Activated T-cell treated with anti-CD3 and anti-CD28 coated beads, Interleukin-2, amount 50 U/mL, for 4 hours (primary cell): ENCODE measurements at places on chromosomes 13 and 19.

GRCh38 chr19:40597329-40597838, 3.8 kb upstream of the LTBP4 start:
- no peak for DNase-seq

DNA sequence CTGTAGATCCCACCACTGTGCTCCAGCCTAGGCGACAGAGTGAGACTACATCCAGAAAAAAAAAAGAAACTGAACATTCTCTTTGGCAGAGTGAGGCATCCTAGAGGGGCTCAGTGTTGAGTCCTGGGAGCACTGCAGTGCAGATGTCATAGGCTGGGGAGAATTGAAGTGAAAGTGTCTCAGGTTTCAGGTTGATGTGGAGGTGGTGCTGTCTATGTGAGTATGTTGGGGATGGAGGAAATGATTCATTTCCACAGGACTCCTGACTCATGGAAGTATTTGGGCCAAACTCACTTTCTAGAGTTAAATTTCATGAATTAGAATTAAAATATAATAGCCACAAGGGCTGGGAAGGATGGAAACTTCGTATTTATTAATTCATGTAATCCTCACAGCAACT, 134.4 kb upstream of the TSC22D1 start:
- DNase-seq = no peak

DNA sequence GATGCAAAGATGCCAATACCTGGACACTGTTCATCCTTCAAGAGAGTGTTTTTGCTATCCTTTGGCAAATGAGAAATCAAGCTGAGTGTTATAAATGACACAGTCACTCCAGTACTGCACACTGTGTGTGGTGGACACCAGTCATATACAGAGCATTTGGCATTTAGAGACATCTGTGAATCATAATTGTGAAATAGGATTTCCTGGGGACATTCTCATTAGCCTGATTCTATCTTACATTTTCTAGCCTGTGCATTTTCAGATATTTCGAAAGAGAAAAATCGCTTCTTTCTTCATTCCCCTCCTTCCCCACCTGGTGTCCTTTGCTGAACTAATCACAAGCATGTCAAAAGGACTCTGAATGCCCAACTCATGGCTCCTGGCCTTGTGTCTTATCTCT, 781.0 kb upstream of the ARGLU1 start:
- DNase-seq = no peak

DNA sequence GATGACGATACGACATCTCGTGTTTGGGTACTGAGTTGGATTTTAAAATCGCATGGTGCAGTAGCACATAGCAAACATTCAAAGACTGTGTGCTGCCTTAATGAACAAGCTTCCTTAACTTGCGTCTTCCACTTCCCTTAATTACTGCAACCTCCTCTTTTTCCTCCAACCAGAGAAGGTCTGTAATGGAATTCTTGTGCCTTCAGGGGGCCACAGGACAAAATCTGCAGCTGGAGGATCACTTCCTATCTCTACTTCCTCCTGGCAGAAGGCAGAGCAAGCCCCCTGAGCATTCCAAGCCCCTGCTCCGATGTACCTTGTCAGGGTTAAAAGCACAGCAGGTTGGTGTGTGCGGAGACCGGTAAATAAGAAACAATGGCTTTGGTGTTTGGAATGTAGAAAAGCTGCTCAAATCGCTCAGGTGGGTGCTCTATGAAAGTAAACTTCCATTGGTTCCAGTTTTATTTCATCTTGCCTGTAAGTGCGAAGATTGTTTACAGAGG, 151.3 kb upstream of the UQCRFS1 start:
- DNase-seq = no peak

- no peak for DNase-seq
Measured at GRCh38 chr19:39130337-39131254, 5.0 kb downstream of the PAK4 start.

DNA sequence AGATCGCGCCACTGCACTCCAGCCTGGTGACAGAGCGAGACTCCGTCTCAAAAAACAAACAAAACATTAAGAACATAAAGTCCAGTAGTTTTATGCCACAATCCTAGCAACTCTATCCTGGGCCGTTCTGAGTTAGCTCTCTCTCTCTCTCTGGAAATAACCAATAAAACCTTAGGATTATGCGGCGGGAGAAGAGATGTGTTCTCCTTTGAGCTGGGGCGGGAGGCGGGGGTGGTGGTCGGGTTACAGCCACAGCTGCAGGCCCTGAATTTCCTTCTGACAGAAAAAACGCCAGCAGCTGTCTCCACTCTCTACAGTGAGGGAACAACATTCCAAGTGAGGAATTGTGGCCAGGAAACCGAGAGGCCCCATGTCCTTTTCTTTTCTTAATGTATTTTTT, 9.1 kb upstream of the PNMA8A start:
- no peak for DNase-seq

- no peak for DNase-seq
Measured at GRCh38 chr13:106874323-106874722, 306.4 kb upstream of the ARGLU1 start.

DNA sequence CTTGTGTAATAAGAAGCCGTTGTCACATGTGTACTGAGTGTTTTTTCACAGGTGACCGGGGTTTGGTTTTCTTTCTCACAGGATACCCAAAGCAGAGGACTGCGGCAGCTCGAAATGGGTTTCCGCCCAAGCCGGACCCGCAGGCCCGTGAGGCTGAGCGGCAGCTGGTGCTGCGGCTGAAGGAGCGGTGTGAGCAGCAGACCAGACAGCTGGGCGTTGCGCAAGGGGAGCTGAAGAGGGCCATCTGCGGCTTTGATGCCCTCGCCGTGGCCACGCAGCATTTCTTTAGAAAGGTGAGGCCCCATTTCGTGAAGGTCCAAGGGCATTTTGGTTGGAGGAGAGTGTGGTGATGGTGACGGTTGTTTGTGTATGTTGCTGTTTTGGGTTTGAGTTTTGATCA, 236.3 kb downstream of the SLC7A1 start:
- DNase-seq = no peak

- no peak for DNase-seq
Measured at GRCh38 chr19:38437917-38438316, 4.4 kb downstream of the RYR1 start.

- DNase-seq = no peak
Measured at GRCh38 chr13:75643693-75644092, 7.6 kb downstream of the LMO7 start.

GRCh38 chr19:5212101-5212500, 128.5 kb downstream of the PTPRS start:
- DNase-seq = no peak

GRCh38 chr13:100245104-100245503, 156.2 kb downstream of the PCCA start:
- no peak for DNase-seq

- DNase-seq = no peak
Measured at GRCh38 chr13:26019881-26020870, 31.6 kb downstream of the SHISA2 start.

DNA sequence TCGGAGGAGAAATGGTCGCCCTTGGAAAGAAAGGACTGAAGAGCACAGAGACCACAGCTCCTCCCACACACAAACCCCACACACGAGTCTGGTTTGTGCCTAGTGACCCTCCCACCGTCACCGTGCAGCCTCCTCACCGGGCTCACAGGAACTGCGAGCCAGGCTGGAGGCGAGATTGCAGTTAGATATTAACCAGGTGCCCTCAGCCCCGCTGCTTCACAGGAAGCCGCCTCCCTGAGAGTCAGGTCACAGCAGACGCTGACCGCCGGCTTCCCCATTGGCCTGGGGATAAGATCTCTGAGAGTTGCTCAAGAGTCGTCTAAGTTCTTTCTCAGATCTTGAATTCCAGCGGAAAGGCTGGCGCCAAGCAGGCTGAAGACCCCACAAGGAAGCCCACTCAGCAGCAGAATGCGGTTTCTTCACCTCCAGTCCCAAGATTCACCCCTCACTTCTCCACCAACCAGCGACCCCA, 870 bp downstream of the ZNF44 start:
- peak; percentile 16 for DNase-seq

DNA sequence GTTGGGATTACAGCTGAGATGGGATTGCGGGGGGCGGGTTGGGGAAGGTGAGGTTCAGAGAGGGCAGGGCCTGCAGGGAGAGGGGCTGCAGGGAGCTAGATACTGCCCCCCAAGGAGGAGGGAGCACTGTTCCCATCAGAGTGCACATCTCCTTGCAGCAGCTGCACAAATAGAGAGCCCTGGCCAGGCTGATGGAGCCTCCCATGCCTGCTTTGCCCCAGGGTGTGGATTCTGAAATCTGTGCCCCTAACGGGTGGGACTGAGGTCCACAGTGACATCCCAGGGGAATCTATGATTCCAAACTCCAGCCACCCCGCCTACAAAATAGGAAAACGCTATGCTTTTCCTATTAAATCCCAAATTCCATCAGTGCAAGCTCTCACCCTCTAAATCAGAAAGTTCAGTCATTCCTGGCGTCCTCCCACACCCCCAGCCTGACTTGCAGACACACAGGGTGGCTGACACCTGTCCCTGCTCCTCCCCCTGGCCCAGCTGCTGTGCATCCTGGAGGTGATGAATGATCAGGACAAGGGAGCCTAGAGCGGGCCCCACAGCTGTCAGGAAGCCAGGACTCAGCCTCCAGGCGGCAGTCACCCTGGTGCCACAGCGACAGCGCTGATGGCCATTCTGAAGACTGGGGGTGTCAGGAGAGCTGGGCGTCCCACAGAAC, 6.3 kb upstream of the CEACAM21 start:
- DNase-seq = no peak

GRCh38 chr13:73955977-73956500, 178.2 kb downstream of the KLF12 start:
- DNase-seq = no peak

DNA sequence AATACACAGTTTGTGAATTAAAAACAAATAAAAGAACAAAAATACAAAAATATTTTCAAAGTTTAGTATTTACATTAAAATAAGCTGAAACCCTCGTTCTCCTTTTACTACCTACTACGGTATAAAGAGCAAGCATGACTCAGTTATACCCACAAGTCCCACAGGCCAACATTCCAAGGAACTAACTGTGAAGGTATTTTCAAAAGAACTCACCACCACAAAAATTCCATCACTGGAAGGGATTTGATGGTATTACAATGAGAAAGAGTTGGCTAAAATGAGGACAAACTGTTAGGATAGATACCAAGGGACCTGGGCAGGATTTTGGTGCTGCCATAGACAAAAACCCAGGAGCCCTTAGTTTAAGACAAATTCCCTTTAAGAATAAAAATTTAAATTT, 122.7 kb downstream of the TBC1D4 start:
- DNase-seq = no peak

GRCh38 chr19:13762635-13763235, 1.6 kb upstream of the MRI1 start:
- DNase-seq = no peak

- DNase-seq = no peak
Measured at GRCh38 chr13:87669379-87669978, 1.7 kb upstream of the SLITRK5 start.

GRCh38 chr19:28290963-28291657, 921.8 kb downstream of the UQCRFS1 start:
- DNase-seq = no peak

GRCh38 chr13:106530171-106530851, 5.2 kb downstream of the EFNB2 start:
- DNase-seq = no peak

GRCh38 chr13:43111559-43112400, 88.4 kb downstream of the DNAJC15 start:
- no peak for DNase-seq

DNA sequence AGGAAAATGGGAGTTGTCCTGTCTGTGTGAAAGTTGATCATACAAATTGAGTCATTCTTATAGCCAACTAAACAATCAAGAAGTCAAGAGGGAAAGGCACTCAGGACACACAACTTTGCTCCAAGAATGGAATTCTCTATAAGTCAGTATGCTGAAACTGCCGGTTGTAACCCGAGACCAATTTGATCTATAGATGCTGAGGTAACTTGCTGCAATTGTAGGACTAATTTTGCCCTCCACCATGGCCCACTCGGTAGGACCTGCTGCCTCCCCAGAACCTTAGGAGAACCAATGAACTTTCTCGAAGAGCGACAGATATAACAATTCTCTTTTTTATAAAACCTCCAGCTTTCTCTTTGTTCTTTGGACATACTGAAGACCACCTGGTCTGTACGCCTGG, 157.0 kb downstream of the RNF17 start:
- DNase-seq = no peak

GRCh38 chr13:46348961-46349360, 38.1 kb downstream of the RUBCNL start:
- DNase-seq = no peak

DNA sequence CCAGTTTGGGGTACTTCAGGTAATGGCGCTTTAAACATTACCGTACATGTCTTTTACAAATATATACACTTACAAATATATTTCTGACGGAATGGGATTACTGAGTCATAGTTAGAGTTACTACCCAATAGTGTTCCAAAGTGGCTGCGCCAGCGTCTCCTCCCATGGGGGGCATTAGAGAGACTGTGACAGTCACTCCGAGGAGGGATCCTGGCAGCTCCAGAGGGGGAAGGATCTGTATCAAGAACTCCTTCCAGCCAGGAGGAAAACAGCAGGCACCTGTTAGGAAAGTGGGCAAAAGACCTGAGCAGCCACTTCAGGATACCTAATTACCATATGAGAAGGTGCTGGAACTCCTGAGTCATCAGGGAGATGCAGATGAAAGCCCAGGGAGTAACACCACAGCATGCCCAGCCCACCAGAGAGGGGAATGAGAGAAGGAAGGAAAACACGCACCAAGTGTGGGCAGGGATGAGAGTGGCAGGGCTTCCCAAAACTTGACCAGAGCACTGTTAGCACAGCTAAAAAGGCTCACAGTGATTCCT, 52.9 kb downstream of the SLC7A9 start:
- DNase-seq = no peak

DNA sequence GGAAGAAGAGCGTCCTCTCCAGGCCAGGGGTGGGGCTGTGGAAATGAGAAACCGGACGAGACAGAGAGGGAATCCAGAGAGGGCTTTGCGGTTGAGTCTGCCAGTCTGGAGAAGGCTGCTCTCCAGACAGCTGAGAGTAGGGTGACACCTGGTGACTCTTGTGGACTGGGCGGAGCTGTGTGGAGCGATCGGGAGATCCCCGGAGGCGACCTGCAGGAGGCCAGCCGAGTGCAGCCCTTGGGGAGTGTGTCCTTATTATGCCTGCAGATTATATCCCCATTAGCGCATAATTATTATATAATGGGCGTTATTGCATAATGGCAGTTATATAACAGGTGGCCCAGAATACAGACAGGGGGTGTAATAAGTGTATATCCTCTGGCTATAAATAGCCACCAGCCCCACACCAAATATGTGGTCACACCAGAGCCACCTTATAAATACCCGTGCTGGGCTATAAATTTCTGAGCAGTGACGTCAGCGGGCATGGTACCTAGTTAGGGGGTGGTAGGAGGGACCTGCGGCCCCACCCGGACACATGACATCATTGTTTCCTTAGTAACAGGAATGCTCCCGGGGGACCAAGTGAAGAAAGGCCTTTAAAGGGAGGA, 41.2 kb downstream of the NFIX start:
- DNase-seq = no peak

- DNase-seq = no peak
Measured at GRCh38 chr13:92175330-92175729, 776.9 kb downstream of the GPC5 start.

- no peak for DNase-seq
Measured at GRCh38 chr13:27853861-27854260, 61.6 kb downstream of the GSX1 start.

- no peak for DNase-seq
Measured at GRCh38 chr19:33402421-33403220, 29.1 kb downstream of the CEBPG start.

- DNase-seq = no peak
Measured at GRCh38 chr19:49613374-49613773, 22.4 kb downstream of the PRR12 start.
